Retina (tissue), 1 donor: ENCODE measurements at places on chromosomes 2 and 18.
A peak's percentile ranks its signal among the peaks of the same experiment; 100 is the strongest.

- DNase-seq: no peak
These were observed 29.9 kb downstream of the PELI1 start for GRCh38 chr2:64114063-64114911.

DNA sequence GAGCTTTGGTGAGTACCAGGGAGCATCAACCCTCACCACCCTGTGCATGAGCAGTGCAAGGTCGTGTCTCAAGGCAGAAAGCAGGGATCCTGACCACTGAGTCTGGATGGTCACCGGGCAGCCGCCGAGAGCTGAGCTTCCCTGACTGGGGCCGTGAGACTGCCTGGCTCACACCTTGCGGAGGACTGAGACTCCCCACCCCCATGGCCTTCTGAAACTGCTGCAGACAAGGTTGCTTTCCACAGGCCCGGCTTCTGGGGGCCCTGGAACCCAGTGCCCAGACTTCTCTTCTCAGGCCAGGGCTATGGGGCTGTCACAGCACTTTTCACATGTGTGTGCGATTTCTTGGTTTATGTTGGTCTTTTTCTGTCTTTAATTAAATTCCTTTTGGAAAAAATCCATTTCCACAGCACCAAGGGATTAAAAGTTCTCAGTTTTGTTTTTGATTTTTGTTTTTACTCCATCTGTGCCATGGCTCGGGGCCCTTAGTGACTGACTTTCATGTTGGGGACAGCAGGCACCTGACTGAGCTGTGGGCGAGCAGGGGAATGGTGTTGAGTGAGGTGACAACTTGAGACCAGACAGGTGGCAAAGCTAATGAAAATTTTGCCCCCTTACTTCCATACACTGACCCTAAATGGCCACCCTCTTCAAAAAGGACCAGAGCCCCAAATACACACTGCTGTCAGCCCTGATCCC lies 297.9 kb downstream of the CYP26B1 start:
- DNase-seq: no peak

DNA sequence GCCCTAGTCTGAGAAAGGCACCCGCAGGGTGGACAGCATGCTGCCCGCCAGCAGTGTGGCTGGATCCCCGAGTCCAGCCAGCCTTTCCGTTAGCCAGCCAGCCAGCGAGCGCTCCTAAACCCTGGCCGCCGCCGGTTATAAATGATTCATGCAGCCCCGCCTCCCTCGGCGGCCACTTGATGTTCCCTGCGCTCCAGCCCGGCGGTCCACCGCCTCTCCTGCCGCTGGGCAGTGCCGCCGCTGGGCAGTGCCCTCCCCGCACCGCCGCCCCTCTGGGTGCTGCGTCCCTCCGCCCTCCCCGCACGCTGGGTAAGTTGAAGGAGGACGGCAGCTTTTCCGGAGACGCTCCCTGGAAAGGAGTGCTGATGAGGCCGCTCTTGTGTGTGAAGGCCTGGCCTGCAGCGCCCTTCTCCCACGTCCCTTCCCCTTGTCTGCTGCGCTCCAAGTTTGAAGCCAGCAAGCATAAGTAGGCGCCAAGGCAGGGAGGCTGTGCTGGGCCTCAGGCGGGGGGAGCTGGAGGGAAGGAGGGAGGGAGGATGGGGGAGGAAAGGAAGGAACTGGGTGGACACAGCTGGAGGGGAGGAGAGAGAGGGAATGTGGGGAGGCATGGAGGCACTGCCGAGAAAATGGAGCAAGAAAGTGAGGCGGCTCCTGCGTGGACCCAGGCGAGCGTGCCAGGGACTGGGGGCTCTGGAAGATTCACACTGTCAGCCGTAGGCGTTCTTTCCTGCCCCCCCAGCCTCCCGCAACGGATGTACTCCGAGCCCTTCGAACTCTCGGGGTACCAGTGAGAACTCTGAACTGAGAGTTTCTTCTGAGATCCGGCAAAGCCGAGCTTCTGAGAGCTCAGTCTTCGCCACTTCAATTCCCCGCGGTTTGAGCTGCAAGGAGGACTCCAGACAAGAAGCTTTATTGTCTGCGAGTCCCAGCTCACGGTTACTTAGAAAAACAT lies 131.9 kb downstream of the GLI2 start:
- peak; percentile 89 for DNase-seq

DNA sequence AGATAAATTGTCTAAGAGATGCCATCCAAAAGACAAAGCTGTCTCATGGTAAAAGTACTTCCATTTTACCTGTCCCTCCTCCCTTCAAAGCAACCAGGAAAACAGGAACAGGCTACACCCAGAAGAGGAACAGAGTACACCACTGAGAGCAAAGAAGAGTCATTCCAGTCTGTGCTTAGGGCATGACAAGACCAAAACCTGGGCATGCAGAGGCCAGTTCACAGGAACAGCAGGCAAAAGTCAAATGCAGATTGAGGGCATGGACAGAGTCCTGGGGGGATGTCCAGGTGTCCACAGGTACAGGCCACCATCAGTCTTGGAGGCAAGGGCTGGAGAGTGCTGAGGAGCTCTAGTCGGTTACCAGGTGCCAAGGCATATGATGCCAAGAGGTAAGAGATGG lies 23.7 kb downstream of the PLEK start:
- no peak for DNase-seq

- no peak for DNase-seq
These were observed 26.8 kb downstream of the ADRA2B start for GRCh38 chr2:96089356-96090195.

DNA sequence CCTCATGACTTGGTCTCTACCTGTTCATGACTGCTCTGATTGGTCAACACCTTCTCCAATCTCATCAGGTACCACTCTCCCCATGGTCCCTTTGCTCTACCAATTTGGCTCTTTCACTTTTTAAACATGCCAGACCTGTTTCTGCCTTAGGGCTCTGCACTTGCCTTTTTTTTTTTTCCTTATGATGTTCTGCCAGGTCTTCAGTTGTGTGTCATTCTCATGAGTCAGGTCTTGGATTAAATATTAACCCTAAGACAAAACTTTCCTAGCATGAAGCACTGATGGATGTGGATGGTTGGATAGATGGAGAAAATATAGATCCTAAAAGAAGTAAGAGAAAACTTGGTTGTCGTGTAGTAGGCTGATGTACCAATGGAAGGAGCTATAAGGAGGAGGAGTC lies 219.3 kb downstream of the TTC32 start:
- no peak for DNase-seq

GRCh38 chr18:59142274-59142673 lies 2.6 kb downstream of the SEC11C start:
- DNase-seq: no peak

- DNase-seq: no peak
These were observed 26.2 kb downstream of the NAB1 start for GRCh38 chr2:190674966-190675650.

DNA sequence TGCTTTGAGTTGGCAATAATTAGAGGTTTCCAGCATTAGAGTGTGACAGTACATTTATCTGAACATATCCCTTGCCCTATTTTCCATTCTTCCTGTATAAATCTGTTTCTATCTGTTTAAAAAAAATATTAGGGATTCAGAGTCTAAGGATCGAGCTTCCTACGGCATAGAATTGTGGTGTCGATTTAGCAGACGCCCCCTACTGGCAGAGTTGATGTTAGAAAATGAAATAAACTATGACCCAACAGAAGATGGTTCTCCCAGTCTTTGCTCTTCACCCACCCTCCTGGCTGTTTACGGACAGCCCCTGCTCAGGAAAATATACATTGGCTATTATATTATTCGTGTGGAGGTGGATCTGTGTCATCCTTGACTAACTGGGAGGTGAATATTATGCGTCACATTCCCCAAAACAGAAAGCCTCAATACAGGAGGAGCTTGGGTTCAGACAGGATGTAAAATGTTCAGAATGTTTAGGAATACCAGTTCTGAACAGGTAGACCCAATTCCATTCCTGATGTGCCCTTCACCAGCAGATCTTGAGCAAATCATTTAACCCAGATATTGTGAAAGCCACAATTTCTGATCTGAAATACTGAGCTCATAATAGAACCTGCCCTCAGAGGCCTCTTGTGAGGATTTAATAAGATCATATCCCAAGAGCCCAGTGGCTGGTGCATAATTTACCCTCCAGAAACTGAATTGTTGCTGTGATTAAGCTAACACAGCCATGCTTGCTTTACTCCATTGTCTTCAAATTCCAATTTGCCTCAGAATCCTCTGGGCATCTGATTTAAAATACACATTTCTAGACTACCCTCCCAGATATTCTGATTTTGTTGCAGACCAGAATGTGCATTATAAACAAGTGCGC lies 10.8 kb upstream of the ERMN start:
- DNase-seq: no peak

- DNase-seq: no peak
These were observed 41.1 kb downstream of the ASB1 start for GRCh38 chr2:238467792-238468191.

DNA sequence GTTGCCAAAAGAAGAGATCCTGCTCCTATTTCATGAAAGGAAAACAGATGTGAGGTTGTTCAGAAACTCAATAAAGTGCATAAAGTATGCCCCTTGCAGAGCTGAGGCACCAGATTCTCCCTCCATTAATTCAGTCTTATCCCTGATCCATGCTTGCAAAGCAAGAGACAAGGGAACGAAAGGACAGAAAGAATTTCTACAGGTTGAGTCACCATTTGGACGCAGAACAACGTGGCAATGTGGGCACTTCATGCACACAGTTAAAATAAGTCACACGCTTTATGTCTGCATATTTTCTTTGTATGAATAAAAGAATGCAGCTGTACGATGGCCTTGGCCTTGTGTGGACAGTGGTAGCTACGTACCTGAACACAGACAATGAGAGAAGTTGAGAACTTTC lies 321.7 kb upstream of the REV1 start:
- no peak for DNase-seq

DNA sequence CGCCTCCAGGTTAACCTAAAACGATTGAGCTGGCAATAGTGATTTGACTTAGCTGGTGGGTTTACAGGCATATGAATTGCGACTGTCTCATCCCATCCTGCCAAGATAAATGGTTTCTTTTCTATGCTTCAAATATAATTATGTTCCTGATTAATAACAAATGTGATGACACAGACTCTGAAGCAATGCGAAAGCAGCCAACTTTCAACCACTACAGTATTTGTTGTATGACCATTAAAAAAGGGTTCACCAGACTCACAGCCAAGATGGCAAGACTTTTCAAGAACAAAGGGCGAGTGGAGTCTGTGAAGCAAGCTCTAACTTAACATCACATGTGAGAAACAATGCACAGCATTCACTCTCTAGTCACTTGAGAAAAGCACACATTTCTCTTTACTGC lies 186.6 kb downstream of the PID1 start:
- no peak for DNase-seq

DNA sequence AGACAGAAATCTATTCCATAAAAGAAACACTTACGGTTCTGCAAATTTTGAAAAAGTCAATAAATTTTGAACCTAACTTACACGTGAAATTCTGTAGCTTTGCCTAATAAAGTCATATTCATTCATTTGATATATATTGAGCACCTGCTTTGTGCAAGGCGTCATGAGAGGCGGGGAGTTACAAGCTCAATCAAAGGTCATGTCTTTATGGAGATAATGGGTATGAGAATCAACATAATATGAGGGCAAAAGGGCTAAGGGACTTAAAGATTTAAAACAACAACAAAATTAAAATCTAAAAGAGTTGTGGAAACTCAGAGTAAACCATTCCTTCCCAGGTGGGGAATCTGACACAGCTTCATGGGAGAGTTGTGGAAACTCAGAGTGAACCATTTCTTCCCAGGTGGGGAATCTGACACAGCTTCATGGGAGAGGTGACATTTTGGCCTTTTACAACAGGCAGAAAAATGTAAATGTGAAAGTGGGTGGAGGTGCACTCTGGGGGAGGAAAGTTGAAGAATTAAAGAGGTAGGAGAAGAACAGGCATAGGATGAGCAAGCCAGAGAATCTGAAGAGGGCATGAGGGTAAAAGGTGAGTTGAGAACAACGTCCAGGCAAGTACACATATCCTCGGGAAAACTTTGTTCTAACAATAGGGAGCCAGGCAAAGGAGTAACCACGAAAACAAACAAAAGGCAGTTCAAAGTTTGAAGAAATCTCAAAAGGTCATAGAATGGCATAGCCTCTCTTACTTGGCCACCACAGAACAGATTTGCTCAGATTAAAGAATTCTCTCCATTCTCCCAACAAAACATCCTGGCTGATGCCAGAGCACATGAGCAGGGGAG lies 49.5 kb upstream of the CD226 start:
- DNase-seq: no peak

- DNase-seq: no peak
These were observed 34.8 kb upstream of the ITGAV start for GRCh38 chr2:186554850-186555671.

DNA sequence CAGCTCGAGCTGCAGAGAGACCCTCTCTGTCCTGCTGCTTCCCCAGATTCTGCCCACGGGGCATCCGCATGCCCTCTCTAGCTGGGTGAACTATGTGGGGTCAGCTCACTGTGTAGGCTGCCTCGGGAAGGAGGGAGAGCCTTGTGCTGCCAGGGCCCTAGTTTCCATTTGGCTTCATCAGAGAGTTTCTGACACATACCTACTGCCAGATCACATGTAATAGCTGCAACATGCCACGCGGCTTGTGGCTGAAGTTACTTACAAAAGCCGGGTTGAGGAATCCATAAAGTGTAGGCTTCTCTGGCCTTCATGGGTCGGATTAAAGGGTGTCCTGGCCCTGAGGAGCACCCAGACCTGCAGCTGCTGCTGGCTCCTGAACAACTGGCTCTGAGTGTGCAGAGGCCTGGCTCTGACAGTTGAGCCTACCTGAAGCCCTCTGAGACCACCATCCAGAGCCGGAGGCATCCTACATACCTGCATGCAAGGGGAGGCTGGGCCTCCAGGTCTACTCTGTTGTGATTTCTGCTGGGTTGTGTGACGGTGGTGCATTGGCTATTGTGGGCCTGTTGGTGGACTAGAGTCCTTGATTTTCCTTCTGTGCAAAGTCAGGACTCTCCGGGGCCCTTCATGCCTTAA lies 130.0 kb downstream of the SH3RF3 start:
- DNase-seq: no peak

DNA sequence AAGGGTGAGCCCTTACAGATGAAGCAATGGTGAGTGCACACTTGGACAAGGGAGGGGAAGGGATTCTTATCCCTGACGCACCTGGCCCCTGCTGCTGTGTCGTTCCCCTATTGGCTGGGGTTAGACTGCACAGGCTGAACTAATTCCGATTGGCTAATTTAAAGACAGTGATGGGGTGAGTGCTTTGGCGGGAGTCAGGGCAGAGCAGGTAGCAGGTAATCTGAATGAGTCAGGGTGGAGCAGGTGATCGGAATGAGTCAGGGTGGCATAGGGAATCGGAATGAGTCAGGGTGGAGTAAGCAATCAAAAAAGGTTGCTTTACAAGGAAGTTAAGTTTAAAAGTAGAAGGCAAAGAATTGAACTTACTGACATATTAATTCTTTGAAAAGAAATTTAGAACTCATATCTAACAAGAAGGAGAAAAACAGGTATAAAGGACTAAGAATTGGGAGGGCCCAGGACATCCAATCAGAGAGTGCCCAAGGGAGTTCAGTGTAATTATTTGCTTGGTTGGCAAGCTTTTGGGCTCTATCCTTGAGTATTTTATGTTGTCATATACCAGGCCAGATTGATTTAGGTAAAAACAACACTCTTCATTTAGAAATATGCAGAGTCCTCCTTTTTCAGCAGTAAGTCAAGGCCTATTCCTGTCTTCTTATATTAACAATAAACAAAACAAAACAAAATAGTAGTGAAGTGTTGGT lies 52.3 kb upstream of the RALBP1 start:
- no peak for DNase-seq

- no peak for DNase-seq
These were observed 591.9 kb downstream of the SLC4A3 start for GRCh38 chr2:220219371-220219770.

- DNase-seq: no peak
These were observed 99.5 kb upstream of the NPAS2 start for GRCh38 chr2:100720445-100720844.
